ENCODE measurements at places on chromosomes 13 and 19. TPM values are rescaled to one million over a fixed set of nuclear protein-coding genes. Genes with fewer than 3 reads are reported as not detected.
A peak's percentile ranks its signal among the peaks of the same experiment; 100 is the strongest.

DNA sequence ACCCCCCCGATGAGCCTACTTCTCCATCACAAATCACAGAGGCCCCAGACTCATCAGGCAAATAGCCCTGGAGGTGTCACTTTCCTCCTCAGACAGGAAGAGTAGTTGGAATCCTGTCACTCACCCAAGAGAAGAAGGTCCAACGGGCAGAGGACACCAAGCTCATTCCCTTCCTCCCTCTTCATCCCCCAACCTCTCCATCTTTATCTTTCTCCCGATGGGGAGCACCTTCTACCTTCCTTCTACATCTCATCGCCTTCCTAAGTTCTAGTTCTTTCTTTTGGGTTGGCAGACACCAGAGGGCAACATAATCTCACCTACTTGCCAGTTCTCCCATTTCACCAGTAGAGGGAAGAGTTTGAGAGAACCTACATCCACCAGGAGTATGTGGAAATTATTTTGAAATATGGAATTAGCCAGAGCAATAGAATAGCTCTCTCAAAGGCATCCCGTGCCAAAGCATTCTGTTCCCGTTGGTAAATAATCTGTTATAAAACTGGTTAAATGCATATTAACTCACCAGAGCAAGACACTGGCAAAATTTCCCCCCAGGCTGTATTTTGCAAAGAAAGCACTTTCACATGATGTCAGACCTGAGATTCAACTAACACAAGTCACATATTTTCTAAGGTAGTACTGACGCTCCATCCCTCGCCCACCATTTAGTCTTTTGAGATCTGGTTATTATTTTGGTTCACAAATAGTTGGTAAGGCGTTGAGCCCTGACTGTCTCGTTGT, 55.0 kb downstream of the ZIC5 start:
- ATAC-seq = peak; percentile 36

- ATAC-seq = no peak
Measured at GRCh38 chr13:95505986-95506385, 46.5 kb upstream of the CLDN10 start.

GRCh38 chr19:5772416-5772815, 12.1 kb downstream of the PRR22 start:
- no peak for ATAC-seq

DNA sequence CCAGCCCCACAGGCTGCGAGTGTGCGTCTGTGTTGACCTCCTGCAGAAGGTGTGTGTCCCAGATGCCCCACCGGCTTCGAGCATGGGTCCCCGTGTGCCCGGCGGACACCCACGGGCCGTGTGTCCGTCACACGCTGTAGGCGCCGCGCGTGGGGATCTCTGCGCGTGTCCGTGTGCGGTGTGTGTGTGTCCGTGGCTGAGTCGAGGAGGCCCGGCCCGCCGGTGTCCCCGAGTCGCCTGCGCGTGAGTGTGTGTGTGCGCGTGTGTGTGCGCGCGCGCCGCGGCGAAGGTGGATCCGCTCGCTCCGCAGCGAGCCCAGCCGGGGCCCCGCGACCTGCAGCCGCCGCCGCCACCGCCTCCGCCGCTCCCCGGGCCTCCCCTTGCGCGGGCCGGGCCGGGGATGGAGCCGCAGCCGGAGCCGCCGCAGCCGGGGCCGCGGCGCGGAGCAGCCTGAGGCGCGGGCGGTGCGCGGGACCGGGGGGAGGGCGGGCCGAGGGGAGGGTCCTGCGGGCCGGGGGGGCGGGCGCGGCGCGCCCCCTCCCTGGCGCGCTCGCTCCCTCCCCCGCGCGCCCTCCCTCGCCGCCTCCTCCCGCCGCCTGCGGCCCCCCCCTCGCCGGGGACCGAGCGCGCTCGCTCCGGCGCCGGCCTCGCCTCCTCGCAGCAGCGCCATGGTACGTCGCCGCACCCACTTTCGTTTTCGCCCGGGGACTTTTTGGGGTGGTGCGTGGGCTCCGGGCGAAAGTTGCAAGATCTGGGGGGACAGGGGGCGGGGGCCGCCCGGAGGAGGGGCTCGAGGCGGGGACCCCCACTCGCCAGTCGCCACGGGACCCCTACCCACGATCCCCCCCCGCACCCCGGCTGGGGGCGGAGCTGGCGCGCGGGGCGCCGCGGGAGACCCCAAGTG, 7.1 kb upstream of the NFIC start:
- peak; percentile 72 for ATAC-seq

The IL17D gene
- 4.8 TPM for total RNA-seq

Measured in gastroesophageal sphincter (tissue), 4 donors.